ENCODE measurements at places on chromosomes 12 and 14.

DNA sequence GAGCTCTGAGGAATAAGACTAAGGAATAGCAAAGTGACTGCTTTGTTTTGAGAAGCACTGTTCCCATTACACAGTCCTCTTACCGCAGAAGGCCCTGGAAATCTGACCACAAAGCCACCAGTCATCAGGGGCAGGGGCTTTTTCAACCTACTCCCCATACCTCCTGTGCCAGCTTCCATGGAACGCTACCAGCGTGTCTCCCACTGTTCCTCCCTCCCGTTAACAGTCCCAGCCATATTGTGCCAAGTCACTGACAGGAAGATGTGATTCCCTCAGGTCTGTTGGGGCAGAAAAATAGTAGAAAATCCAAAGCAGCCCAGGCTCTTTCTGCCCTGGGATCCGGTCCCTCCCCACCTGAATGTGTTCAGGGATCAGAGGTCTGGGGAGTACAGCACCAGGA, 46.6 kb upstream of the VPS33A start:
- no peak for DNase-seq

- DNase-seq: no peak
These were observed 31.3 kb downstream of the PRKAB1 start for GRCh38 chr12:119699199-119699760.

DNA sequence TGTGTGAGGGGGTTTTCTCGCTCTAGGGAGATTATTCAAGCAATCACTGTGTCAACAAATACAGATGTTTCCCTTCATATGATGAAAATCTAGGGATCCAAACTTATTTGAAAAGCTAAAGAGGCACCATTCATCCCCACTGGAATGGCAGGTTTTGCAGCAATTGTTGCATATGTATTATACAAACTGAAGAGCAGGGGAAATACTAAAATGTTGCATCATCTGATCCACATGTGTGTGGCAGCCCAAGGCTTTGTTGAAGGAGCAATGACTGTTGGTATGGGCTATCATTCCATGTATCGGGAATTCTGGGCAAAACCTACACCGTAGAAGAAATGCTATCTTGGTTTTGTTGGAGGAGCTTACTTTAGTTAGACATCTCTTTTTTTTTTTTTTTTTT, 4.1 kb upstream of the PRPF40B start:
- DNase-seq: no peak

DNA sequence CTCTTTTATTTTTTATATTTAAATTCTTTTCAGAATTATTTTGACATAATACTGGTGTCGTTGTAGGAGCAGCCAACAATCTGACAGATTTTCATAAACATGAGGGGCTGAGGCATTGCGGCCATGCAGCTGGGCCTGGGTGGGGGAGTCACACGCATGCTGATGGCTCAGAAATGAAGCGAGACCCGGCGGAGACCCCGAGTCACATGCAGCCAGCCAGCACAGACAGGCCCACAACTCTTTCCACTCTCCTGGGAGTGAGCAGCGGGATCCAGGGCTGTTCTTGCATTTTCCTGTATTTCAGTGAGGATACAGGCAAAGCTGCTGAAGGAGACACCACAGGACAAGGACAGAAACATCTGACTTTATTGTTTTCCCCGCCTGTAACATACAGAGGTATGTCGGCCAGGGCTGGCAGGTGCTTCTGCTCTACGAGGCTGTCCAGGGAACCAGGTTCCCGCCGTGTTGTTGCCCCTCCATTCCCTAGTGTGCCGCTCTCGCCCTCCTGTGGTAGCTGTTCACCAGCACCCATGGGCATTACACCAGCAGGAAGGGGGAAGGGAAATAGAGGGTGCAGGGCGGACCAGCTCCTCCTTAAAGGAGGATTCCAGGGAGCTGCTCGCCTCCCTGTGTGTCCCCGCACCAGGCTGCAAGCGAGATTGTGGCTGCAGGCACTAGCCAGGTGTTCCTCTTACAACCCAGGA, 30.5 kb downstream of the FZD10 start:
- no peak for DNase-seq

GRCh38 chr12:72203764-72204335, 68.3 kb upstream of the TRHDE start:
- DNase-seq: no peak

DNA sequence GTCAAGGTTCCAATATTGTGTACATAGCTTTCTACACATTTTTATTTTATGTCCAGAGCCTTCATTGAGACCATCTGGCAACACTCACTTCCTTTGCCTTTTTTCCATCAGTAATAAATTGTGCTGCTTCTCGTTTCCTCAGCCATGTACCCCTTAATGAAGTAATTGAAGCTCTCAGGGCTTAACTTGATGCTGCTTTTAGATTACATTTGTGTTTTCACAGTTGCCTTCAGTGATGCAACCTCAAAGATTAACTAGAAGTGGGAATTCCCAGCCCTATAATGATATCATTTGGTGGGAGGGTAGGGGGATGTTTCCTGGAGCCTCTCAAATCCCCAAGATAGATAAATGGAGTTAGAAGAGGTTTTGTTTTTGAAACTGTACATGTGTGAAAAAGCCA, 80.2 kb upstream of the KRR1 start:
- DNase-seq: no peak

- DNase-seq: peak; percentile 58
These were observed 46.0 kb upstream of the PLBD1 start for GRCh38 chr12:14613718-14614117.

- DNase-seq: no peak
These were observed 128.3 kb downstream of the PLXNC1 start for GRCh38 chr12:94276725-94277124.

GRCh38 chr12:127625176-127625771, 641.7 kb upstream of the TMEM132C start:
- no peak for DNase-seq

DNA sequence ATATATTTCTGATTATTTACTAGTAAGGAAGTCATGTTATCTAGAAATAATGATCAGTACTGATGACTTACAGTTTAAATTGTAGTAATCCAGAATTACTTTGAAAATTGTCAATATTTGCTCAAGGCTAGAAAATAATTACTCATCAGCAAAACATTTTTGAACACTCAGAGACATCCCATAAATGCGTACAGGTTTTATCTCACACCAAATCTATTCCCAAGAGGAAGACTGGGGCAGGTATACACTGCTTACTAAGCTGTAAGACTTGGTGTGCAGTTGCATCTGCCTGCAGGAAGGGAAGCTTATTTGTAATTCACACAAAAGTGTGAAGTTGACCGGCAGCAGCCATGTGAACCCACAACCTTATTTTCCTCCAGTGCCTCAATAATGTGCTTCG, 146.4 kb downstream of the CCER1 start:
- DNase-seq: no peak

- DNase-seq: no peak
These were observed 40.0 kb upstream of the PAPOLA start for GRCh38 chr14:96461950-96462798.

GRCh38 chr14:102184316-102185035, 44.8 kb downstream of the WDR20 start:
- DNase-seq: no peak

DNA sequence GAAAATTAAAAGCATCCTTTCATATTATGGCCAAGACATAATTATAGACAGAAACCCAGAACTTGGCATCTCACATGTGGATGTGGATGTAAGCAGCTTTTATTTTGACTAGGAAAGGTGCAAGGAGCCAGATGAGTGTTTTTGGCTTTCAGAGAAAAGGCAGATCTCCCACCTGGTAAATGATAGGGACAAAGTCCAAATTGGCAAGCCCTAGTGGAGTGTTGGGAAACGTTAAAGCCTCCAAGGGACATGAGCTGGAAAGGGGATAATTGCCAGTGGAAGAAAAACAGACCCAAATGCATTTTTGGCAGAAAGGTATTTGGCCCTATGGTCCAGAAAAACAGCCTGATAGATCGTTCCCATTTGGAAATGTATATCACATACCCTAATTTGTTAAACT, 60.1 kb downstream of the KLHL28 start:
- DNase-seq: no peak

DNA sequence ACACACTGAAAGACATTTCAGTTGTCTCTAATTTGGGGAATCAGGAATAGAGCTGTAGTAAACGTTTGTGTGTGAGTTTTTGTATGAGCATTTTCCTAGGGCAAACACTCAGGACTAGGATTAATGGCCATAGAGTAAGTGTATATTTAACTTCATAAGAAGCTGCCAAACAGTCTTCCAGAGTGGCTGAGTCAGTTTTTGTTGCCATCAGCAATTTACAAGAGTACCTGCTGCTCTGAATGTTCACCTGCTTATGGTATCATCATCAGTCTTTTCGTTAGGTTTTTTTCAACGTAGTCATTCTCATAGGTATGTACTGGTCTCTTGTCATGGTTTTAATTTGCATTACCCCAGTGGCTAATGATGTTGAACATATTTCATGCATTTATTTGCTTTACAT, 30.6 kb upstream of the TRHDE start:
- no peak for DNase-seq

DNA sequence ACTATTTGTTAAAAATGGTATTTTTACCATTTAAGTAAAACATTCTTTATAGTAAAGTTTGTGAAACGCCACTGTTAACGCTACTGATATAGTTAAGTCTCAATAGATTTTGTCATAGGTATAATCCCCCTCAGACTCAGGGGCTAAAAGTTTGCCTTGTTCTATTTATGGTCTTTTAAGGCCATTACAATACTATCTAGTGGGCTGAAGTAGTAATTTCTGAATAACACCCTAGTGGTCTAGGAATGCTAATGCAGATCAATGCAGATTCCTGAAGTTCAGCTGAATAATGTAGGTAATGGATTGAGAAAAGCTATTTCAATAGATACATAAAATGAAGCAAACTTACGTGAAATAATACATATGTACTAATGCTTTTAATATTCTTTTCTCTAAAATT, 989.3 kb upstream of the NOVA1 start:
- DNase-seq: no peak

- no peak for DNase-seq
These were observed 291.7 kb downstream of the ZFP36L1 start for GRCh38 chr14:68501171-68501570.

GRCh38 chr12:93468008-93468371, 676 bp downstream of the MRPL42 start:
- peak; percentile 15 for DNase-seq

GRCh38 chr12:92028441-92028709, 117.3 kb downstream of the BTG1 start:
- DNase-seq: no peak

- no peak for DNase-seq
These were observed 871.4 kb downstream of the C12orf50 start for GRCh38 chr12:87157791-87158190.

DNA sequence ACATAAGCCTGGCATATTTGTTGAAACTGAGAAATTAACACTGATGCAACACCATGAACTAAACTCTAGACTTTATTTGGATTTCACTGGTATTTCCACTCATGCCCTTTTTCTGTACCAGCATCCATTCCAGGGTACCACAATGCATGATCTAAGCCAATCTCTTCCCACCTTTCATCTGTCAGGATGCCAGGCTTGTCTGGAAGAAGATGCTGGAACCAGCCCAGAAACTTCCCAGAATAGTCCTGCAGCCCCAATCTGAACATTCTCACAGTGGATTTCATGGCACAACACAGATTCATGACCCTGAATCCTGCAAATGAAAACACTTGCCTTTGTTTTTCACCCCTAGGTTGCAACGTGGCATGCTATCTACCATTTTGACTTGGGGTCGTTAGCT, 189.3 kb upstream of the LHX5 start:
- DNase-seq: no peak

- DNase-seq: no peak
These were observed 1036.1 kb upstream of the TMEM132C start for GRCh38 chr12:127230843-127231260.

DNA sequence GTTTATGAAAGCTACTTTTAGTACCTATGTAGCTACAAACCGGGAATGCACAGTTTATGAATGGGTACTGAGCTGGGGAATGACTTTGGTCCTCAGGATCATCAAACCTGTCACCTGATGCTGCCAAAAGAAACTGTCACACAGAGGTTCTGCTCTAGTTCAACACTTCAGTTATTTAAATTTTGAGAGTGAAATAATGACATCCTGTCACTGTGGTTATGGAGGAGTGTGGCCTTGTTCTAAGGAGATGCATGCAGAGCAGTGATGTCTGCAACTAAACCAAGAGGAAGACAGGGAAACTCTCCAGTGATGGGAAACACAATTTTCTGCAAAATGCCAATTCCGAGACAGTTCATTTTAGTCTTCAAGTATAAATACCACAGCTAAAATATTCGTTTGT, 4.8 kb upstream of the AEBP2 start:
- no peak for DNase-seq

GRCh38 chr12:64412459-64412858, 8.3 kb downstream of the XPOT start:
- DNase-seq: no peak

- DNase-seq: no peak
These were observed 113.3 kb downstream of the ANO6 start for GRCh38 chr12:45329238-45329637.

DNA sequence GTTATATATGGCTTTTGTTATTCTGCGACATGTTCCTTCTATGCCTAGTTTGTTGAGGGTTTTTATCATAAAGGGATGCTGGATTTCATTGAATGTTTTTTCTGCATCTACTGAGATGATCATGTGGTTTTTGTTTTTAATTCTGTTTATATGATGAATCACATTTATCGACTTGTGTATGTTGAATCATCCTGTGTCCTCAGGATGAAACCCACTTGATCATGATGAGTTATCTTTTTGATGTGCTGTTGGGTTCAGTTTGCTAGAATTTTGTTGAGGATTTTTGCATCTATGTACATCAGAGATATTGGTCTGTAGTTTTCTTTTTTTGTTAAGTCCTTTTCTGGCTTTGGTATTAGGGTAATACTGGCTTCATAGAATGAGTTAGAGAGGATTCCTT, 291.2 kb downstream of the AKAP6 start:
- no peak for DNase-seq

DNA sequence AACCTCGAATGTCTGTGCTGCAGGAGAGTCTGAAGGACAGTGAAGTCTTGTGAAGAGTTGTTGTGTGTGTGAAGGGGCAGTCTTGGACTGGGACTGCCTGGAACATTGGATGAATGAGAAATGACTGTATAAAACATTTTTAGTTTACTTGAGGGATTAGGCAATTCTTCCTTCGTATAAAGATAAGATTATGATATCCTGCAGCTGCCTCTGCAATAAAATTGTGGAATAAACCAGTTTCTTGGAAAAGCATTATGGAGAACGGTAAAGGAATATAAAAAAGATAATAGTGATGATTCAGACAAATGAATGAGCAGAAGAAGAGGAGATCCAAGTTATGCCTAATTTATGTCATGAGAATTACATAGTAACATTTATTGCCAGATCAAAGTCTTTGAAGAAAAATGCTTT, 30.9 kb upstream of the LUM start:
- no peak for DNase-seq

DNA sequence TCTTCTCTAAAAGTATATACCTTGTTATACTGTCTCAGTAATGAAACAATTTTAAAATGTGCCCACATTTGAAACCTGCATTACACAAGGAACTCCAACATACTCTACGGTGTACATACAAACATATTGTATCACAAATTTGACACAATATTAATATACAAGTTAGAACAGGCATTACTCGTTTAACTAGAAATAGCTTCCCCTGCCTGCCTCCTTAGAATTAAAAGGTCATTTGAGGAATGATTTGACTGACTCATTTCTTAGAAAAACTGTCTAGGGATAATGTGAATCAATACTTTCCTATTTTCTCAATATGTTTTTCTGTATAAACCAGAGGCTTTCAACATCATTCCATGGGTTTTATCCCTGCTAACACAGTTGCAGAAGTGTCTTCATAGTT, 73.7 kb downstream of the STON2 start:
- DNase-seq: no peak

- peak; percentile 39 for DNase-seq
These were observed 140.5 kb downstream of the PRKCH start for GRCh38 chr14:61461808-61462275.

Data from MM.1S (cell line).